NCI-H1694 treated with DMSO at 0.1 percent for 48 hours (cell line): ENCODE measurements at places on chromosomes 5 and 9.

- DNase-seq: no peak
These were observed 292.2 kb downstream of the ARHGAP26 start for GRCh38 chr5:143062379-143062778.

DNA sequence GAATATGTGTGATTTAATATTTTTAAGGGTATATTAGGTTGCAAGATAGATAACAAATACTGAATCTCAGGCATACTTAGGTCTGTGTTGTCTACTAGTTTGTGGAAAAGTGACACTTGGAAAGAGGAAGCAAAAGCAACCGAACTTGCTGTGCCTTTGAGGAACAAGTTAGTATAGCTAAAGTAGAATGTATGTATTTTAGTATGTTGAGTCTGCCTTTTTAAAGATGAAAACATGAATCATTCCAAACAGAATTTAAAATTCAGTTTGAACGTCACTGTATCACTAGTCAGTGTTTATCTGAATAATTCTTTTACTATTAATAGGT is 12.9 kb downstream of the TLE4 start:
- DNase-seq: no peak

- DNase-seq: no peak
These were observed 101.3 kb upstream of the ADRA1B start for GRCh38 chr5:159814805-159815585.

DNA sequence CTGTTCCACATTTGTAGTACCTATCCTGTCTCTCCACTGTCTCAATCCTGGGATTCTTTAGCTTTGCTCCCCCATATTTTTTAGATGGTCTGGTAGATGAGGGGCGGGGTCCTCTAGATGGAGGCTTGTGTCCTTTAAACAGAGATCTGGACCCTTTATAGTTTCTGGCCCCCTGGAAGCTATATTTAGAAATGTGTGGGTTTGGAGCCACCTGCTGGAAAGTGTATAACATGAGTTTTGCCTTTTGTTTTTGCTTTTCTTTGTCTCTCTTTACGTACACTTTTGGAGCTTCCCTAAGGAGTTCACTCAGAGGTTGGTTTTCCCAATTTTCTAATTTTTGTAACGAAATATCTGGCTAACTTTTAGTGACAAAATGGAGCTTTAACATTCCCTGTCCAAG is 110.7 kb downstream of the CFAP95 start:
- no peak for DNase-seq

DNA sequence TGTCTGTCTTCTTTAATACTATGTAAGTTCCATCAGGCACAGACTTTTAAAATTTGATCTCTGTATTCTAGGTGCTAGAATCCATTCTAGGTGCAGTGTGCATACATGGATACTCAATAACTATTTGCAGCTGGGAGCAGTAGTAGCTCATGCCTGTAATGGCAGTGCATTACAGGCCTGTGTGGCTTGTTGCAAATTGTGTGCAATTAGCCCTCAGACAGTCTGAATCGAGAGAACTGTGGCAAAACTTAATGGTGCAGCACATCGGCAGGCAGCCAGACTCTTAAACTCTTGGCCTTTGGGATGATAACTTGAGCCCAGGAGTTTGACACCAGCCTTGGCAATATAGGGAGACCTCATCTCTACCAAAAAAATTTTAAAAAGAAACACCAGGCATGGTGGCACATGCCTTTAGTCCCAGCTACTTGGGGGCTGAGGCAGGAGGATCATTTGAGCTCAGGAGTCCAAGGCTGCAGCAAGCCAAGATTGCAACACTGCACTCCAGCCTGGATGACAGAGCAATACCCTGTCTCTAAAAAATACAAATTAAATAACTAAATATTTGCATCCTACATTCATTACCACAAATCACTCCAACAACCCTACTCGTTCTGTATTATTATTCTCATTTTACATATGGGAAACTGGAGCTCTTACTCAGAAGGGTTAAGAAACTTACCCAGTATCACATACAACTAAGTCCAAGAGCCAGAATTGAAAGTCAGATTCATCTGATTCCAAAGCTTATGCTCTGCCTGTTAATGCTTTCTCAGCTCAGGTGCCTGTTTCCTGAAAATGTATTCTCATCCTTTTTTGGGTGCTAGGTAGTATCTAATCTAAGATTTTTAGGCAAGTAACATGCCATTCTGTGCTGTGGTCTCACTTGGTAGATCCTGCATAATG is 30.1 kb downstream of the PRKACG start:
- no peak for DNase-seq

DNA sequence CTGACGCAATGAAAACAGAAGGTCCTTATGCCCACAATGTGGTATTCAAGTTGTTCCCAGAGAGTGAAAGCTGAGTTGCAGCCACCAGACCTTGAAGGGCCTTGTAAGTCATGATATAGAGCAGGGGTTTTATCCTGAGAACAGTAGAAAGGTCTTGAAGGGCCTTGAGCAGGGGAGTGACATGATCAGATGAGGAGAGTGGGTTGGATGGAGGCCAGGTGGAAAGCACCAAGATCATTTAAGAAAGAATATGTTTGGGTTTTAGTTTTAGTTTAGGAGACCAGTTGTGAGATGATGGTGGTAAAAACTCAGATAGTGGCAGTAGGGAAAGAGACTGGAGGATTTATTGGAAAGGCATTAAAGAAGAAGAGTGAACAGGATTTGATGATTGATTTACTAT is 5.9 kb downstream of the ITGA2 start:
- DNase-seq: no peak

- DNase-seq: no peak
These were observed 841 bp upstream of the NINJ1 start for GRCh38 chr9:93134740-93135444.

- DNase-seq: no peak
These were observed 23.4 kb downstream of the LSM11 start for GRCh38 chr5:157766902-157767301.

DNA sequence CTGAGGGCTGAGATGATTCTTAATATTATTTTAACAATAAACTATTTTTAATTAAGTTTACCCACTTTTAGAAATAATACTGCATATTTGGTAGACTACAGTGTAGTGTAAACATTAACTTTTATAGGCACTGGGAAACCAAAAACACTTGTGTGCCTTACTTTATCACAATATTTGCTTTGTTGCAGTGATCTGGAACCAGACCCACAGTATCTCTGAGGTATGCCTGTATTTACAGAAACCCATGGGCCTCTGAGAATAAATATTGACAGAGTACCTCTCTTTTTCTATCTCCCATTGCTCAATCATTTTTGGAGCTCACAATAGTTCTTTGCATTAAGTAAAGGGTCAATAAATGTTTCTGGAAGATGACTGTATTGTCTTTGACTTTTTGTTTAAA is 73.3 kb downstream of the SLCO4C1 start:
- DNase-seq: no peak
